ENCODE measurements at places on chromosomes 3 and 15.

DNA sequence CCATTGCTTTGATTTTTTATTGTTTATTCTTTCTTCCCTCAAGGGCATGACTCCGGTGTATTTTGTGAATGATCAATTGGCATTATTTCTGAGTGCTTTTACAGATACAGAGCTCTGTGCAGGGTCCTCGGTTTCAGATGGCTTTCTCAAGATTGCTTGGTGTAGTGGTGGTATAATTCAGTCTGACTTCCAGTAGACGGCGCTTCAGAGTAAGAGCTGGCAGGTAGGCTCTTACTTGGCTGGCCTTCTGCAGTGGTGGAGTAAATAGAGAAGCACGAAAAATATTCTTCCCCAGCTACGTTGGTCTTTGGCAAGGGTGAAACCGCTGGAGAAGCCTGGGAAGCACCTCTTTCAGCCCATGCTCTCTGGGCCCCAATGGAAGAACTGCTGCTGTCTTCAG lies 723.0 kb upstream of the BCHE start:
- no peak for DNase-seq

DNA sequence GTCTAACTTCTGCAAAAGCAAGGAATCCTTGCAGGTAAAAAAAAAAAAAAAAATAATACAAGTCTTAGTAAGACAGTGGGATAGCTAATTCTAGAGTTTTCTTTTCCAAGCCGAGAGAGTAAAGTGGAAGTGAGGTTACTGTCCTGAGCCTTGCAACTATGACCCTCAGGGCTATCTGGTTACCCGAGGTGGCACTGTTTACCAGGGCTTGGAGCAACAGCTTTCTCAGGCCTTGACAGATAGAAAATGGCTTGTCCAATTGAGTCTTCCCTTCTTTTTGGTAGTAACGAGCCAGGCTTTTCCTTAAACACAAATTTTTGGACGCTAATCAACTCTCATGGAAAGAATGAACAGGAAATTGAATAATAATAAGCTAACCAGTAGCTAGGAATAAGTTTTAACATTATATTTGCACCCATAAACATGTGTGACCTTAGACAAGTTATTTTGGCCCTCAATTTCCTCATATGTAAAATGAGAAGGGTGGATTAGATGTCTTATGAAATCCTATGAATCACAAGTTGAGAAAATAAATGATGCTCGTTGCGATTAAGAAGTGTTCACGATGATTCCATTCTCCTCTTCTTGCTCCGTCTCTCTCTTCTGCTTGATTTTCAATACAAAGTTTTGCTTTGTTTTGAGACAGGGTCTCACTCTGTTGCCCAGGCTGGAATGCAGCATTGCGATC lies 236.9 kb upstream of the KBTBD8 start:
- DNase-seq = no peak

DNA sequence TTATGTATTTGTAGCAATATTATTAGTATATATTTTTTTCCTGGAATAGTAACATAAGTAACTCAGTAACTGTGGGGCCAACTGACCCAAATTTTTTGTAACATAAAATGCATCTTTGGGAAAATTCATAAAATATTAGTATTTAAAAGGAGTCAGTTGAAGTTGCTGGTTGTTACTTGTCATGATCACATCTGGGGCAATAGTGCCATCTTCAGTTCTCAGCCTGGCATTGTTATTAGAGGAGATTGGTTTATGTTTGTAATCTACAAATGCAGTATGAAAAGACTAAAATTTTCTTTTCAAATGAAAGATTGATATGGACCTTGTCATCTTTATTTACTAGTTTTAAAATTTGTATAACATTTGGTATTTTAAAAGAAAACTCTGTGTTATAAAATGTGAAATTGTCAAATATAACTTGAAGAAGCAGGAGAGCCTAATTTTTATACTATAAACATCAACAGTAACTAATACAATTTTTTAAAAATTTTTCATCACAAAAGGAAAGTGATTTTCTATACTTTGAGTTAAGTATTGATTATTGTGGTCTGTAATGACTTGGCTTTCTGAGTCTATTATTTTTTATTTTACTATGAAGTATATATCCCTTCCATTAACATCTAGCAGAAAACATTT lies 38.8 kb upstream of the MLF1 start:
- peak; percentile 3 for DNase-seq

DNA sequence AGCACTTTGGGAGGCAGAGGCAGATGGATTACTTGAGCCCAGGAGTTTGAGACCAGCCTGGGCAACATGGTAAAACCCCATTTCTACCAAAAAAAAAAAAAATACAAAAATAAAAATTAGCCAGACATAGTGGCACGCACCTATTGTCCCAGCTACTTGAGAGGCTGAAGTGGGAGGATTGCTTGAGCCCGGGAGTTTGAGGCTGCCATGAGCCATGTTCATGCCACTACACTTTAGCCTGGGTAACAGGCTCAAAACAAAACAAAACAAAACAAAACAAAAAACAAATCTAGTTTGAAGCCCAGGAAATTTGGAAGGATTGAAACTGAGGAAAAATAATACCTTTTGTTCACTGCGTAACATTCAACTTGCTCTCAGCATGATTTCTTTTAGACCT lies 16.6 kb downstream of the TMOD3 start:
- no peak for DNase-seq

DNA sequence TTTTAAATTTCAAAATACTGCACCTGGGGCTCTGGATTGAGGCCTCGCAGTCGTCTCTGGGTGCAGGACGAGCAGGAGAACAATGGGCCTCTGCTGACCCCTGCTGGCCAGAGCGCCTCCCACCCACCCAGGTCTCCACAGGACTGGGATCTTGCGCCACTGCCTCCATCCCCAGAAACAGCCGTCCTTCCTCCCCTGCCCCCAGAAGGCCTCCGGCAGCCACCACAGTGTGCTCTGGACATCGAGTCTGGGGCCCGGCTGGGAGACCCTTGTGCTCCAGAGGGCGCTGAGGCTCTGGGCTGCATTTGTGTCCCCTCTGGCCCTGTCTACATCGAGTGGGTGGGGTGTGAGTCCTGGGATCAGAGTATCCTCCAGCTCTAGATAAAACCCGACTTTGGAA lies 6.7 kb upstream of the ACSBG1 start:
- peak; percentile 72 for DNase-seq

DNA sequence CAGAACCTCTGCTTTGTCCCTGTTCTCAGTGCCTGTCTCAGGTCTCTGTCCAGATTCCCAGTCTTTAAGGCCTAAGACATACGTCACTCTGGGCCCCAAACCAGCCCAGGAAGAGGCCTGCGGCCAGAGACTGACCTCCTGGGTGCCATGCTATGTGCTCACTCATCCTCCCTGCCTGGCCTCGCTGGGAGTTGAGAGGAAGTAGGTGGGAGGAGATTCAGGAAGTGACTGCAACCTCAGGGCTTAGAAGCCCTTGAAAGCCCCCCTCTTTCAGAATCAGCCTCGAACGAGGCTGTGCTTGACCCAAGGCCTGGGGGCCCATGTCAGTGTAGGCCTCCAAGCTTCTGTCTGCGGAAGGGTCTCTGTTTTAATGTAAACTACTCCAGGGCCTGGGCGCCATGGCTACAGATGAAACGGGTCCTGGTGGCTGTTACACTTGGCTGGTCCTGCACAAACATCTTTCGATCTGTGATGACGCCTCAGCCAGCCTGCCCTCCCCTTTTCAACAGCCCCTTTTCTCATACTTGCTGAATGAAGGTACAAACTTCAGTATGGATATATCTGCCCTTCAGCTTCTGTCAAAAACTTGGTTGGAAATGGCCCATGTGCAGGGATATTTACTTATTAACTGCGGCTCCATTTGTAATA lies 11.7 kb downstream of the RASGRF1 start:
- no peak for DNase-seq

- no peak for DNase-seq
These were observed 185.5 kb upstream of the GPR149 start for GRCh38 chr3:154615471-154615870.

DNA sequence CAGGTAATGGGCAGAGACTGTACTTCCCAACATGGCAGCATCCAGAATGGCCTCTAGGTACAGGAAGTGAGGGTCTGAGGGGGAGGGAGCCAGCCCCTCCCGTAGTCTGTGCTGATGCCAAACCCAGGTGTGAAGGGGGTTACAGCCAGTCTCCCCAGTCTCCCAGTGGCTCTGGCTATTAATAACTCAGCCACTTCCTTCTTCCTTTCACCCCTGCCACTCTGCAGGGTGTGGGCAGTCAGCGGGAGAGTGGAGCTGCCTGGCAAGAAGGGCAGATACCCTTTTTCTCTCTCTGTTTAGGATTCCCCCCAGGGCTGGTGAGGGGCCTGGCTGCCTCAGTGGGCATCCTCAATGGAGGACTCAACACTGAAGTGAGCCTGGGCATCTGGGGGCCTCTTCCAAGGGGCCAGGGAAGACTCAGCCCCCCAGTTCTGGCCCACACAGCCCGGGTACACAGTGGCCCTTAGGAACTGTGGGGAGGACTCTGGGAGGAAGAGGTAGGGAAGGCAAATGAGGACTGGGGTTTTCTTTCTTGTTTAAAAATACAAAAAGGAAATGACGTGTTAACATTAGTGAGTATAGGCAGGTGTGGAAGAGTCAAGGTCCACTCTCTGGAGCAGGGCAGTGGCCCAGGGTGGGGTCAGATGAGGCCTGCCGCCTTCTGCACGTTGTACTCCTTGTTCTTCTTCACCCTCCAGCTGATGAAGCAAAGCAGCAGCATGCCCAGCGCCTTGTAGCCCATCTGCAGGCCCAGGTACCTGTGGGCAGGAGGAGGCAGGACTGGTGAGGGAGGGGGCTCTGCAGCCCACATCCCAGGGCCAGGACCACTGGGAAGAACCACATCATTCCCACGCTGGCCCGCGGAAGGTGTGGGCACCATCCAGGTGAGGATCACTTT lies 38.6 kb upstream of the RAB6B start:
- DNase-seq = no peak

DNA sequence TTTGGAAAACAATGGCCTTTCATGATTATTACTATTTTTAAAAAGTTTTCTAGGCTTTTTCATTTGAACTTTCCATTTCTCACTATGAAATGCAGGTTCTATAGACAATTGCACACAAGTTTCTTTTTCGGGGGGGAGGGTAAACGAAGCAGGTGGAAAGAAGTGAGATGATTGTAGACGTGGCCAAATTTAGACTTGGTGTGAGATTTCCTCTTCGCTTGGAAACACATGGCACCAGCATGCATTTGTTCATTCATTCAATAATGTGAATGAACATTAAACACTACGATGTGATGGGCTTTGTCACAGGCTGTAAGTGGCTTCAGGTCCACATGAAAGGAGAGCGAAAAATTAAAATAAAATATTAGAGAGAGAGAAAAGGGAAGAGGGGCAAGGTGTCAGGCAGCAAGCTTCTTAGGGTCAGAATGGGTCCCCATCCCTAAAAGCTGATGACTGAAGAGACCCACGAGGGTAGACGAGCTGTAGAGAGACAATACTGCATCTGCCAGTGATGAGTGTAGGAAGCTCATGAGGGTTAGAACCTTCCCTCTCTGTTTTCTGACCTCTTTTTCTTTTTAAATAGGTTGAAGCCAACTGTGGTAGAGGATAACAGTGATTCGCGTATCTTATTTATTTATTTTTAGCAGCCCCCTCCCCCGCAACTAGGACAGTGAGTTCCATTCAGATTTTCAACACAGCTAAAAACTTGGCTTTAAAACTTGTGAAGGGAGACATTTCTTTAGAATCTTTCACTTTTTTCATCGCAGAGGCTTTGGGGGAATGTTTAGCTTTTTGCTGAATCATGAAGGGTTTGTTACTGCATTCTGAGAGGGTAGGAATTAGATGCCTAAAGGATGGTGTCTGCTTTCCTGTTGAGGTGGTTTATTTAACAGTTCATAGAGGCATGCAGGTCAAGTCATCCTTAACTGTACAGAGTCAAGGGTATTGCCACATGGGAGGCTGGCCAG lies 36.2 kb downstream of the GAP43 start:
- DNase-seq = peak; percentile 55

DNA sequence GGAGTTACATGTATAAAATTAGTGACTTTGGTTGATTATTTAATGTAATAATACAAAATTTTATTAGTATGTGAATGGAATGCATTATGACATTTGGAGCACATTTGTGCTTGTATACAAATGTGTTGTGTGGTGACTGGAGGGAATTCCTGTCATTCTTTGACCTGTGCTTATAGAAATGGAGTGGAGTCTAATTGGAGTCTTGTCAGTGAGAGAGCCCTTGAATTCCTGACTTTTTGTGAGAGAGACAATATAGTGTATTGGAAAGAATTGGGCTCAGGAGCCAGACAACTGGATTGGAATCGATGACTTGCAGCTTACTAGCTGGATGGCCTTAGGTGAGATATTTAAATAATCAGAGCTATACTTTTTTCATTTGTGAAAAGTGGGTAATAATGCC lies 9.4 kb downstream of the TCF12 start:
- no peak for DNase-seq

DNA sequence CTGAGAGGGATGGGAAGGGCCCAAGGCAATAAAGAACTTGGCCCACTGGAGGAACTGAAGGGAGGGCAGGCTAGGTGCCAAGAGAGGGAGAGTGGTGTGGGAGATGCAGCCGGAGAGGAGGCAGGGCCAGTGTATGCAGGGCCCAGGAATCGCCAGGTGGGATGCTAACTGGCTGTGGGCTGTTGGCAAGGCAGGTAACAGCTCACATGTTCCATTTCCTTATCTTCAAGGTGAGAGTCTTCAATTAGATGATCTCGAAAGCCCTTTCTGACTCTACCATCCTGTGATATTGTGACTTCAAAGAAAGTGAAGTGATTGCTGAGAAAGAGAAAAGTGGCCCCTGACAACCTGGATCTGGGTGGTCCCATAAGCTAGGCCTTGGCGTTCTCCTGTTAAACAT lies 49.0 kb downstream of the CASR start:
- DNase-seq = no peak

GRCh38 chr15:100339999-100340398 lies 1.8 kb downstream of the ADAMTS17 start:
- no peak for DNase-seq

DNA sequence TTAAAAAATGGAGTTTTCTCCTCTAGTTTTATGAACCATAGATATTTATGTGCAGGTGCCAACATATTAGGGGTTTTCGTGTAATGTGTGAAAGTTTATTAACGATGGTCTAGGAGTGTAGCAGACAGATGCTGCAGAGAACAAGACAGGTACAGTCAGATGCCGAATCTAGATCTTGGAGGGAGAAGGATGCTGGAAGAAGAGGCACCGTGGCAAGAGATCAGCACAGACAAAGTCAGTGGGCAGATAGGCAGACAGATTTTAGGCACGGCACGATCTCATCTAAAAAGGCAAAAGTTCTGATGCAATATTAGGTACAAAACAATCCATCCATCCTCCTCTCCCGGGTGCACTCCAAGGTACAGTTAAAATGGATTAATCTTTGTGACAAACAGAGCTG lies 161.6 kb downstream of the TIGIT start:
- no peak for DNase-seq

GRCh38 chr3:13605555-13605954 lies 56.6 kb downstream of the FBLN2 start:
- DNase-seq = no peak

GRCh38 chr15:77975332-77976094 lies 102.0 kb downstream of the TBC1D2B start:
- DNase-seq = no peak

DNA sequence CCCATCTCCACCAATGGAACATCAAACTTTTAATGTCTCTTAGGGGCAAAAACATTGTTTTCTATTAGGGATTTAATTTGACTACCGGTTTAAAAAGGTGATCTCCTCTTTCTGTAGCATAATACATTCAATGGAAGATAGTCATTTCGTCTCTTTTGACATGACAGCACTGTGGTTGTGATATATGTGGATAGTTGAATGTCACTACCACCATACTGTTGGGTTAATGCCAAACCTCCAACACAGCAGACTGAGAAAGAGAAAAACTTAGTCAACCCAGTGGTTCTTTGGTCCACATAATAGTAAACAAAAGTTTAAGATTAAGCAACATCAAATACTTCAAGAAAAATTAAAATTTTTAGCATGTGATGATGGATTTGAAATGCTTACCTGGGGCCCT lies 530.4 kb downstream of the AGBL1 start:
- DNase-seq = no peak

GRCh38 chr15:45640616-45641015 lies 5.8 kb downstream of the SQOR start:
- no peak for DNase-seq
